ENCODE measurements at places on chromosomes 6 and 20.

DNA sequence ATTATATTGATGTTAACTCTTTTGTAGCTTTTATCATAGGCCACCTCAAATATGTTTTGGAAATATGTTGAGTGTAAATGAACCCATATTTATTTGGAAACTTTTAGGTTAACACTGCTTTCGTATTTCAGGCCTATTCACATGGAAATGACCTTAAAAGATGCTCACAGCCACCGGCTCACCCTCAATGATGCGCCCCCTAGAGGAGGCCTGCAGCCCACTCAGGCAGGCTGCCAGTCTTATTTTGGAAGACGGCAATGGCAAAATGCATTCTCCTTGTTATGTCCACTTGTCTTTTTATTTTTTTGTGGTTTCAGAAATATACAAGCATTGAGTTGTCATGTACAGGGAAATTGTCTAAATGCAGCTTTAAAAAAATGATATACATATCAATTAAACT, 869.7 kb downstream of the PHF3 start:
- no peak for DNase-seq

- DNase-seq = no peak
Observed at GRCh38 chr6:112831022-112831421, 483.9 kb downstream of the RFPL4B start.

DNA sequence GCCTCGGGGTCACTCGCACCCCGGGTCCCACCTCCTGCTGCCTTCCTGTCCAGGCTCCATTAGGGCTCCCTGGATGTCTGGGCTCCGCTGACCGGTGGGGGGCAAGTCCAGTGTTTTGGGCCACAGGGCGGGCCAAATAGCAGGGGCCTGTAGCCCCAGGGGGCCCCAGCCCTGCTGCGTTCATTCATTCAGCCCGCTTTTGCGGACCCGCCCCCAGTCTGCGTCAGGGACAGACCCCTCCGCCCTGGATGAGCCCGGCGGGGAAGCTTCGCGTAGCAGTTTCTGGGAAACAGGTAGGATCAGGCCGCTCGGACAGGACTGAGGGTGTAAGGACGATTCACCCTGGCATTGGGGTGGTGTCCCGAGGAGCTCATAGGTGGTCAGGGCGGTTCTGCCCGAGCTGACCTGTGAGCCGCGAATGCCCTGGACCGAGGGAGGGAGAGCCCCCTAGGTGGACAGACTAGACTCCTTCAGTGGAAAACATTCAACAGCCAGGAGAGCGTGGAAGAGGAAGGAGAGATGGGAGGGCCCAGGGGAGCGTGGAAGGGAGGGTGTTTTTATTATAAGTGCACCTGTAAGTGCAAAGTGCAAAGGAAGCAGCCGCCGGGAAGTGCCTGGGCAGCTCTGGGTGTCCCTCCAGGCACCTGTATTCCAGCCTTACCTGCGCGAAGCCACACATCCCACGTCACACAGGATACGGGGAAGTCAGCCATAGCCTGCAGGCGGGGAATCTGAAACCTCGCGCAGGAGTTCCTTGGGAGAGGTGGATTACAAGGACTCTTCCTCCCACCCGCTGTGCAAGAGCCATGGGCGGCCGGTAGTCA, 662 bp downstream of the ENTPD6 start:
- peak; percentile 54 for DNase-seq

DNA sequence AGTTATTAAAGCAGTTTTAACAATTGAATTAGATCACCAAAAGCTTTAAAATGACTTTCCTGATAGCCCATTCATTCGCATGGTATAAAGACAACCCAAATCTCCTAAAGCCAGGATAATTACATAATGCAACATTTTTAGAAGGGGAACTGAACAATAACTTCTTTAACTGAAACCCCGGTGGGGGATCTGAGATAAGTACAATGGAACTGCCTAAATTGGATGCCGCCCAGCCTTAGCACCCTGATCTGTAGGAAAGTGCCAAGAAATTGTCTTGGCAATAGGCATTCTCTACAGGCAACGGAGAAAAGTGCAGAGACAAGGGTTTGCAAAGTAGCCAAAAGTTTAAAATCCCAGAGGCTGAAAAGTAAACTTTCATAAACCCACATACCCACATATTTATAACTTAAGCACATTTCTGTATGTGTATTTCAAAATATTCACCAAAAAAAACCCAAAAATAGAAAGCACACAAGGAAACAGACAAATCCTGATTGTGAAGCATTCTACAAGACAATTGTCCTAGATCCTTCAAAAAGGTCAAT, 98.8 kb upstream of the BEND6 start:
- DNase-seq = no peak

GRCh38 chr6:149089510-149089909, 228.0 kb upstream of the TAB2 start:
- DNase-seq = no peak

- DNase-seq = no peak
Observed at GRCh38 chr6:42281570-42281969, 63.9 kb upstream of the MRPS10 start.

- no peak for DNase-seq
Observed at GRCh38 chr20:46931699-46932098, 37.1 kb downstream of the EYA2 start.

DNA sequence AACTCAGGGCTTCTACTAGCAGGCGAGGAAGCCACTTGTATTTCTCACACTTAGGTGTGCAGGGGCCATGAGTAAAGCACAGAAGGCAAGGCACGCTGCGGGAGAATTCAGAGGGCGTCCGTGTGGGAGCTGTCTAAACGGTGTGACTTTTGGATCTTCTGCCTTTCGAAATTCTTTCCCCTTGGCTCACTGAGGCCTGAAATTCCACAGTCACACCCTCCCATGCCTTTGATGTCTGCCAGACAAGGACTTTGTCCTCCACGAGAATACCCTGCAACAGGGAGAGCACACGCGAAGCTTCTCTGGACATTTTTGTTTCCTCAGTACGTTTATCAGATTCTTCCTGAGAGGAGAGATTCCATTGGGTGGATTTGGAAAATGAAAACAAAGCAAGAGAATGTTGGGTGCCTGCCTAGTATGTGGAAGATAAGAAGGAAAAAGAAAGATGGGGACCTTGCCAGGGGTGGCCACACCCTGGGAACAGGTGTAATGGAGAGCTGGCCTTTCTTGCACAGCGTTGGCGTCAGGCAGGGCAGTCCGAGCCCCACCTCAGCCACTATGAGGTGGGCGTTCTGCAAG, 235.7 kb downstream of the MYLK4 start:
- peak; percentile 20 for DNase-seq

DNA sequence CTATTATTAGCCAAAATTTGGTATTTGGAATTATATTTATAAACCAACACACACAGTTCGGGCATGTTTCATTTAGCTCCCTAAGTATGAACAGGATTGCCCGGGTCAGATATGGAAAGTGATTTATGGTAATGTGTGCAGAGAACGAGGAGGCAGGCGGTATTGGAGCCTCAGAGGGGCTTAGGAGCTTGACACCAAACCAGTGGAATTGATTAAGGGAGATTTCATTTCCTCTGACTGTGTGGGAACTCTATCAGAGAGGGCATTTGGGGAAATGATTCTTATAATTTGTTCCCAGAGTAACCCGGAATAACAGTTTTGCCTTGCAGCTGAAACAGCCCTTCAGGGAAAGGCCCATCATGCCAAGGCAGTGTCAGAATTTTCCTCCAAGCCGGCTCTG, 115.1 kb upstream of the SPTLC3 start:
- no peak for DNase-seq

DNA sequence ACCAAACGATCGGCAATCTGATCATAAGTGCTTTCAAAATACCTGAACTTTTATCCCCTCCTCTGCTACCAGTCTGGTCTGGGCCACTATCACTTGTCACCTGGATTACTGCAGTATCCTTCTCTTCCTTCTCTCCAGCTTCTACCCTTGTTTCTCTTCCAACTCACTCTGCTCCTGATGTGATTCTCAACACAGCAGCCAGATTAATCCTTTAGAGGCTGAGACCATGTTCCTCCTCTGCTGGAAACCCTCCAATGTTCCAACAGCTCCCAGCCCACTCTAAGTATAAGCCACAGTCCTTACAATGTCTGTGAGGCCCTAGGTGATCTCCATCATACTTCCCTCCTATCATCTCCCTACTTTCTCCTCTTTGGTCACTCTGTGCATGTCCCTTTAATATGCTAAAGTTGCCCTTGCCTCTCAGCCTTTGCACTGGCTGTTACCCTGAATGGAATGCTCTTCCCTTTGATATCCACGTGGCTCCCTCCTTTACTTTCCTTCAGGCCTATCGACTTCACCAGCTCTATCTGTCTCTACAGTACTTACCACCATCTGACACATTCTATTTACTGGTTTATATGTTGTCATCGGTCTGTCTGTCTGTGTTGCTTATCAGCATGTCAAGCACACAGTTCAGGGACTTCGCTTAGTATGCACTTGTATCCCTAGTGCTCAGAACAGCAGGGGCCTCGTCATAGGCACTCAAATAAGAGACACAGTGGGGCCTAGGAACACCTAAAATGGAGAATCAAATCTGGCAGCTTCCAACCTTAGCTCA, 35.0 kb upstream of the RNF24 start:
- no peak for DNase-seq

DNA sequence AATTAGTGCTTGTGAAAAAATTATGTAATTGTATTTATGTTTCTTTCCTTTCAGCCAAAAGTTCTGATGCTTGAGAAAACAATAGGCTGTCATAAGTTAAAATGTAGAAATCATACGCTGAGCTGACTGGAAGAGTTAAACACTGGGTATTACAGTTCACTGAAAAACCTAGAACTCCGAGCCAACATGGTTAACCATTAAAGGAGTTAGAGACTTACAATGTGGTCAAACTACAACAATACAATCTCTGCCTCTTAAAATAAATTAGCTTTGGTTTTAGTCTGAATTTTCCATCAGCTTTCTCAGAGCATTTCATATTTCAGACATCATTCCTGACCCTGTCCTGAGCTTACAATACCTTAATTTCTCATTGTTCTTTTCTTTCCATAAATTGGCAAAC, 91.0 kb downstream of the COL12A1 start:
- no peak for DNase-seq

DNA sequence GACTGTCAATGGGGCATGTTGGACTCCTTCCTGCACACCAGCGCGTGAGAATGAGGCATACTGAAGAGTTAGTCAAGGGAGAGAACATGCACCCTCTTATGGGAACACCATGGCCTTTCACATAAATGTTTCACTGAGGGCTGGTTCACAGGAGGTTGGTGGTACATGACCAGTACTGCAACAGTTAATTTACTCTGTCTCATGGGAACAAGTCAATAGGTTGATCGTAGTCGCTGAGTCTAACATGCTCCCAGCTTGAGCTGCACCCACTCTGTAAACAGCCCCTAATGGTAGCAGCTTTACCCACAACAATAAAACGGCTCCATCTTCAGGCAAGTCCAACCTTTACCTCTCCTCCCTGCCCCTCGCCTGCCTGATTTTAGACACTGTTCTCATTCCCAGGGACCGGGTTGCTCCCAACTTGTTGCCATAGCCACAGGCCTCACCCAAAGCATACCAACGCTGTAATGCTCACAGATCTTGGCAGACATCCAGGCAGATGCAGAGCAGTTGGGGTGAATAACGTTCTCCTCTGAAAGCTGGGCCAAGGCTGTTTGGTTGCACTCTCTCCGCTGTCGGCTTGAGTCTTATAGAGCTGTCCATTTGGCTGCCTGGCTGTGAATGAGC, 111.3 kb downstream of the LY86 start:
- no peak for DNase-seq

GRCh38 chr6:43627008-43627825, 1.8 kb downstream of the GTPBP2 start:
- peak; percentile 65 for DNase-seq

GRCh38 chr6:33297406-33297955, 1.3 kb downstream of the RGL2 start:
- peak; percentile 34 for DNase-seq

GRCh38 chr6:35583893-35584688, 71.4 kb upstream of the TULP1 start:
- DNase-seq = no peak

- no peak for DNase-seq
Observed at GRCh38 chr20:8454137-8454712, 322.2 kb downstream of the PLCB1 start.

- no peak for DNase-seq
Observed at GRCh38 chr20:58102261-58102660, 126.2 kb downstream of the ANKRD60 start.

DNA sequence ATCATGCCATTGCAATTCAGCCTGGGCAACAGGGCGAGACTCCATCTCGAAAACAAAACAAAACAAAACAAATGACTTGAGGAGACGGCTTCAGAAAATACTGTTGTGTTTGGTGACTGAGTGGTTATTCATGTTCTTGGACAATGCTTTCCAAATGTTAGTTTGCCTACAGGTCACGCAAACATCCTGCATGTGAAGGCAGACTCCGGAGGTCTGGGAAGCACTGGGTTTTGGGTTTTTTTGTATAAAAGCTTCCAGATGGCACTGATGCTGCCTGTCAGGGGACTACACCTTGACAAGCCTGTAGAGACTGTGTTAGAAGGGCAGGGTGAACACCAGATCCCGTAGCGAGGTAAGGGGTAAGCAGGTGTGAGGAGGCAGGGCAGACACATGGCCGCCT, 81.7 kb downstream of the THBS2 start:
- DNase-seq = no peak

- no peak for DNase-seq
Observed at GRCh38 chr6:112683926-112684325, 336.8 kb downstream of the RFPL4B start.

Measured in HuH-7.5 (cell line).